ENCODE measurements at places on chromosomes 5 and 9. TPM values are rescaled to one million over a fixed set of nuclear protein-coding genes. Genes with fewer than 3 reads are reported as not detected.

GPR21 gene
- 0.39 TPM for polyA plus RNA-seq

EXOSC3 gene
- 21.1 TPM for polyA plus RNA-seq

NUDT12 gene
- 8.1 TPM for polyA plus RNA-seq

GGTA1 gene
- 3.7 TPM for polyA plus RNA-seq

HTR4 gene
- polyA plus RNA-seq: 0.23 TPM

ZNG1E gene
- 19.6 TPM for polyA plus RNA-seq

HAVCR1 gene
- not detected for polyA plus RNA-seq

TSLP gene
- 0.56 TPM for polyA plus RNA-seq

RIC1 gene
- polyA plus RNA-seq: 13.4 TPM

TNC gene
- 108 TPM for polyA plus RNA-seq

ZNF366 gene
- 3.1 TPM for polyA plus RNA-seq

IFNW1 gene
- polyA plus RNA-seq: not detected

DRD1 gene
- 0.42 TPM for polyA plus RNA-seq

GFI1B gene
- polyA plus RNA-seq: 0.05 TPM

GTF3C4 gene
- polyA plus RNA-seq: 14.6 TPM

HINT2 gene
- polyA plus RNA-seq: 36.0 TPM

ACER2 gene
- polyA plus RNA-seq: 0.80 TPM

ACTBL2 gene
- not detected for polyA plus RNA-seq

ETF1 gene
- polyA plus RNA-seq: 70.0 TPM

ABCA2 gene
- polyA plus RNA-seq: 2.0 TPM

SLC45A2 gene
- not detected for polyA plus RNA-seq

SLC34A1 gene
- polyA plus RNA-seq: not detected

IFNA13 gene
- not detected for polyA plus RNA-seq

LHX3 gene
- not detected for polyA plus RNA-seq

RNF38 gene
- 55.7 TPM for polyA plus RNA-seq

STXBP1 gene
- polyA plus RNA-seq: 84.2 TPM

ZNF879 gene
- polyA plus RNA-seq: 2.7 TPM

CKMT2 gene
- polyA plus RNA-seq: 11.1 TPM

SOX30 gene
- polyA plus RNA-seq: 0.15 TPM

SLC4A9 gene
- polyA plus RNA-seq: not detected

PCDHAC1 gene
- polyA plus RNA-seq: 0.04 TPM

IRX2 gene
- polyA plus RNA-seq: 0.04 TPM

PSMB7 gene
- 211 TPM for polyA plus RNA-seq

SAXO1 gene
- 0.04 TPM for polyA plus RNA-seq

FAF2 gene
- 41.2 TPM for polyA plus RNA-seq

CBY3 gene
- polyA plus RNA-seq: not detected

COL23A1 gene
- polyA plus RNA-seq: 0.17 TPM

GABRG2 gene
- polyA plus RNA-seq: not detected

IFNA21 gene
- not detected for polyA plus RNA-seq

TNPO1 gene
- 44.2 TPM for polyA plus RNA-seq

TAF11L10 gene
- not detected for polyA plus RNA-seq

PCDHB8 gene
- 1.2 TPM for polyA plus RNA-seq

TMEM252 gene
- not detected for polyA plus RNA-seq

PDCD1LG2 gene
- polyA plus RNA-seq: 0.70 TPM

GPR150 gene
- 0.05 TPM for polyA plus RNA-seq

PCDHGB2 gene
- polyA plus RNA-seq: 4.3 TPM

CRB2 gene
- polyA plus RNA-seq: 0.15 TPM

CTXN3 gene
- not detected for polyA plus RNA-seq

WNK2 gene
- polyA plus RNA-seq: 1.0 TPM

GARIN3 gene
- not detected for polyA plus RNA-seq

LOX gene
- polyA plus RNA-seq: 23.5 TPM

STPG3 gene
- not detected for polyA plus RNA-seq

OTP gene
- not detected for polyA plus RNA-seq

NUTM2F gene
- not detected for polyA plus RNA-seq

ORM2 gene
- not detected for polyA plus RNA-seq

IFNE gene
- polyA plus RNA-seq: not detected
